ENCODE measurements at places on chromosomes 7 and 10.

DNA sequence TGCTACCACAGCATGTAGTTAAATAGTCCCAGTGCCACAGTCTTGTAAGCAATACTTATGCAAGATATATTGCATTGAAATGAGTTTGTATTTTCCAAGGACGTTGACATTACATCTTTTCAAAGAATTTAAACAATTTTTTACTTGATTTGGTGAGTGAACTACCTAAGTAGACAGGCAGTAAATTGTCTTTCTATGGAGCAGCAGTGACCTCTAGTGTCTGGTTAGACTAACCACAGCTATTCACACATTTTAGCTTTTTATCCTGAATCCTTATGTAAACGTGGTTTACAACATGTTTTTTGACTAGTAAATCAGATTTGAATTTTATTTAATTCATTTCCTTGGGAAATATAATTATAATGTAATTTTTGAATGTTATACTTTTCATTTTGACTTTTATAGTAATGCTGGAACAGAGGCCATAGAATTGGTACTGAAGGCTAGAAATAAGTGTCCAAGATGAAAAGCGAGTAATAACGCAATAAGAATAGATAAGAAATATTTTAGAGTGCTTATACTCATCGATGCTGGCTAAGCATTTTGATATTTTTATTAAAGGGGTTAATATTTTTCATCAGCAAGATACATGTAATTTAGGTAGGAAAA lies 5.6 kb downstream of the LRRTM3 start:
- peak; percentile 48 for DNase-seq

DNA sequence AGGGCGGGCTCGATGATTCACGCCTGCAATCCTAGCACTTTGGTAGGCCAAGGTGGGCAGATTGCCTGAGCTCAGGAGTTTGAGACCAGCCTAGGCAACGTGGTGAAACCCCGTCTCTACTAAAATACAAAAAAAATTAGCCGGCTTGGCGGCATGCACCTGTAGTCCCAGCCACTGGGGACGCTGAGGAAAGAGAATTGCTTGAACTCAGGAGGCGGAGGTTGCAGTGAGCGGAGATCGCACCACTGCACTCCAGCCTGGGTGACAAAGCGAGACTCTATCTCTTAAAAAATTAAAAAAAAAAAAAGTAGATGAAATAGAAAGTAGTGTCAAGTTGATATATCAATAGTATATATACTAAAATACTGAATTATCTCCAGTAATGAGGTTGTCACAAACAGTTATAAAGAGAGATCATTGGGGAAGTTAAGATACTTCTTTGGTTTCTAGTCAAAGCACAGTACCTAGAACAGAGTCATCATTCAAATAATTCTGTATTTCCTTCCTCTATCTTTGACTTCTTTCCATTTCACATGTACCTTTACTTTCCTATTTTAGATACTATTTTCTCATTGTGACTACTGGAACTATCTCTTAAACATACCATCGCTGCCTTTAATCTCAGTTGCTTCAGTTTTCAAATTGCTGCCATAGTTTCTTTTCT lies 491.7 kb downstream of the GRM8 start:
- DNase-seq, result no peak

DNA sequence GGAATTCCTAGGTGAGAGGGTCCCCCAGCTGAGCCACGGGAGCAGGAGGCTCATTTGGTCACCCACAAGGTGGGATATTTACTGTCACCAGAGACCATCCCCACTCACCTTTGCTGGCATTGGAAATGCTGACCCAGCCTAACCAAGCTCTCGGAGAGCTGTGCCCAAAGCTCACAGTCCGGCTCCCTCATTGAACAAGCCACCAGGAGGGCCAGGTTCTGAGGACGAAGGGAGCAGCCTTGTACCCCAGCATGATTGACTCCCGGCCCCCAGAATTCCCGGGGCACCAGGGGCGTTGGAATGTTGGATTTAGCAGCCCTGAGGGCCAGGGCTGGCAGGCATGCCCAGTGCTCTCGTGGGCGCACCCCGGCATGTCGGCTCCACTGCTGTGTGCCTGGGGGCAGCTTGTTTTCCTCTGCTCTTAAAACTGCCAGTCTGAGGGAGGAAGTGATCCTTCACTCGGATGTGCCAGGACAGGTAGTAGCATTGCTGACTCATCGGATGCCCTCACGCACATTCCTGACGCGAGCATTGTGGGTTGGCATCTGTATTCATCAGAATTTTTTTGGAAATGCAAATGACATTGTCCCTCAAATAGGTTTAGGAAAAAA lies 23.3 kb downstream of the CLIP2 start:
- no peak for DNase-seq

GRCh38 chr7:74627661-74628411 lies 29.7 kb upstream of the GTF2I start:
- no peak for DNase-seq

DNA sequence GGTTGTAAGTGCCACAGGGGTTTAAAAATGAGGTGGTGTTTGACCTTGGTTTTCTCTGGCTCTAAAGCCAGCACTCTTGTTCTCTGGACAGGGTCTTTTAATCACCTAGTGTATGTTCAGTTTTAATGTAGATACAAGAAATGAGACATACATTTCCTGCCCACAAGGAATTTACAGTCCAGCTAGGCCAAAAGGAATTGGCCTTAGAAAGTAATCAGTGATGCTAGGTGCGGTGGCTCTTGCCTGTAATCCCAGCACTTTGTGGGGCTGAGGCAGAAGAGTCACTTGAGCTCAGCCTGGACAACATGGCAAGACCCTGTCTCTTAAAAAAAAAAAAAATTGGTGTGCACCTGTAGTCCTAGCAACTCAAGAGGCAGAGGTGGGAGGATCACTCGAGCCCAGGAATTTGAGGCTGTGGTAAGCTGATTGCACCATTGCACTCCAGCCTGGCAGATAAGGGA lies 100.2 kb downstream of the LRMDA start:
- no peak for DNase-seq

- peak; percentile 98 for DNase-seq
Measured at GRCh38 chr10:75210282-75211006, at the start of gene VDAC2. VDAC2 (plus strand) TSS chr10:75210796; CDS start chr10:75211159, 363 bp downstream.

DNA sequence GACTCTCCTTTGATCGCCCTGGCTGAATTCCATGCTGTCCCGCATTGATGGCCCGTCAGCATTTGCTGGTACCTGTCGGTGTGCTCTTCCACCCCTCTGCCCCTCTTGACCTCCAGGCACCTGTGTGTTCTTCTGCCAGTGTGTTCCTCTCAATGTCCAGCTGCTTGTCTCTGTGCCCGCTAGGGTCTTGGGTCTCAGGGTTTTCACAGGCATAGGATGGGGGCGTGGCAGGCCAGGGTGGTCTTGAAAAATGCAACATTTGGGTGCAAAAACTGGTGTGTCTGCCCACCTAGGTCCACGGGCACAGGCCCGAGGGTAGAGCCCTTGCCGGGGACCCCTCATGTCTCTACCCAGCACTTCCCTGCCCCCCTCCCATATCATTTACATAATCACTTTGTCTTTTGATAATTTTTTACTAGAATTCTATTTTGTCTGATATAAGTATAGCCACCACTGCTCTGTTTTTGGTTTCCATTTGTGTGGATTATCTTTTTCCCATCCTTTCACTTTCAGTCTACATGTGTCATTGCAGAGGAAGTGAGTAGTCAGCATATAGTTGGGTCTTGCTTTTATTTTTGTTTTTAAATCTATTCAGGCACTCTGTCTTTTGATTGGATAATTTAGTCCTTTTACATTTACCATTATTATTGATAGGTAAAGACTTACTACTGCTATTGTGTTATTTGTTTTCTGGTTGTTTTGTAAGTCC lies 46.6 kb upstream of the ADRA2A start:
- peak; percentile 8 for DNase-seq

- DNase-seq, result no peak
Measured at GRCh38 chr7:99772565-99772964, 11.4 kb downstream of the CYP3A4 start.

DNA sequence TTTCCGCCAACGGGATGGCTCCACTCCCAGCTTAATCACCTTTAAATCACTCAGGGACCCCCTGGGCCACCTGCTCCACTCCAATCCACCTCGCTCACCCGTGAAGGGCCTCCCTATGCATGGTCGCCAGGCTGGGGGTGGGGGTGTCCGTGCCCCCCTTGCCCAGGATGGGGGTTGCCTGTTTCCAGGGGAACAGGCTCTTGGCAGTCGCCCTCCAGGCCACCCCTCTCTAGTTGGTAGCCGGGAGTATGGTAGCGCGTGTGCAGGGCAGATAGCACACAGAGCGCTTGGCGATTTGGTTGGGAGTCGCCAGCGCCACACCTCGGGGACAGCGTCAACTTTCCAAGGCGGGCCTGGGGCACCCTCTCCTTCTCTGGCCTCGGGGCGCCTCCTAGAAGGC lies 134.9 kb upstream of the ZNF92 start:
- no peak for DNase-seq

- DNase-seq, result peak; percentile 56
Measured at GRCh38 chr10:121709675-121710073, 111.4 kb upstream of the FGFR2 start.

DNA sequence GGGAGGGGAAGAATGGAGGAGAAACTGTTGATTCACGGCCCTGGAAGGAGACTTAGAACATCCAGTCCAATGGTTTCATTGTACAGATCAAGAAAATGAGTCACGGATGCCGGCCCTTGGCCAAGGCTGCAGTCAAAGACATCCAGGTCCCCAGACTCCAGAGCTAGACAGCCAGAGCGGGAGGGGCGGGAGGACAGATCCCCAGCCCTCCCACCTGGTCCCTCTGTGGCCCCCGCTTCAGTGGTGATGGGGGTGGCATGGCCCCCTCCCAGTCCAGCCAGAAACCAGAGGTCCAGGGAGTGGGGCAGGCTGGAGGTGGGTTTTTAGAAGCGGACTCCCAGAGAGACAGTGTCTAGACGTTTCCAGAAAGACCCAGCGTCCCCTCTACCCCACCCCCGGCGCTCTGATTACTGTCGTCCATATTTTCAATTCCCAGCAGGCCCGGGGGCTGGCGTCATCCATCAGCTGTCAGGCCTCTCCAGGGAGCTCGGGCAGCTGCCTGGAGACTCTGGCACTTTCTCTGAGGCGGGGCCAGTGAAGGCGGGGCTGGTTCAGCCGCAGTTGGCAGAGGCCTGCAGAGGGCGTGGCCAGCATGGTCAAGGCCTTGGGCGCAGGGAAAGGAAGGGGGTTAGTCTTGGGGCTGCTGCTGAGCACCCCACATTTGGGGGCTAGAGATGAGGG lies 8.0 kb upstream of the HSPB1 start:
- peak; percentile 89 for DNase-seq

- DNase-seq, result no peak
Measured at GRCh38 chr7:120724448-120724847, 133.5 kb downstream of the TSPAN12 start.

GRCh38 chr10:32169556-32169955 lies 113.3 kb upstream of the KIF5B start:
- DNase-seq, result no peak

- DNase-seq, result no peak
Measured at GRCh38 chr7:39043531-39043930, 65.8 kb downstream of the POU6F2 start.

- DNase-seq, result peak; percentile 81
Measured at GRCh38 chr7:43700059-43700501, 29.2 kb downstream of the COA1 start.

DNA sequence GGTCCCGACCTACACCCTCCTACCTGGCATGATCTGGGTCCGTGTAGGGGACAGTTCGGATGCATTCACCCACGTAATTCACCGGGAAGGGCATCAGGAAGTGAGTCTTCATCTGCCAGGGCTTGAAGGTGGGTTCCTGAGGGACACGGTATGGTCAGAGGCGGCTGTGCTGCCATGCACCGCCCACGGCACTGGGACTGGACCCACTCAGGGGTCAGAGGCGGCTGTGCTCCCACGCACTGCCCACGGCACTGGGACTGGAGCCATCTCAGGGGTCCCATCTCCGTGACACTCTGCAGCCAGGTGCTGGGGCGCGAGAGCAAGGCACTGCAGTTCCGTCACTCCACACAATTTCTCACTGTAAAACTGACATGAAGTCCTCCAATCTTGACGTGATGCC lies 29.2 kb downstream of the PITRM1 start:
- DNase-seq, result no peak

GRCh38 chr10:96511044-96511945 lies 2.4 kb downstream of the TLL2 start:
- DNase-seq, result peak; percentile 31

DNA sequence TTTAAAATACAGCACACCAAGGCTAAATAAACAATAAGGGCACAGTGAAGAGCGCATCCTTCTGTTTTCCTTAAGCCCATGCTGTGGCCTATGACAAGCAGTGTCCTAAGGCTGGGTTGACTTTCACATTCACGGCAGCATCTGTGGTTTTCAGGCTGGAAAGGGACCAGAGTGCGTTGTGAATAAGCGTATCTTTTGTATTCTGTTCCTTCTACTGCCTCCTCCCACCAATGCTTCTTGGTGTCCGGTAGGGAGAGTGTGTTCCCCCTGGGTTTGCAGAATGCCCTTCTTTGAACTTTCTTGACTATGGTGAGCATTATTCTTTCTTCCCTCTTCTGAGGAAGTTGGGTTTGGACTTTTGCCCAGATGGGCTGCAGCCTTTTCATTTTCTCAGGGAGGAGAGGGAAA lies 73.6 kb downstream of the ABCA13 start:
- peak; percentile 58 for DNase-seq

DNA sequence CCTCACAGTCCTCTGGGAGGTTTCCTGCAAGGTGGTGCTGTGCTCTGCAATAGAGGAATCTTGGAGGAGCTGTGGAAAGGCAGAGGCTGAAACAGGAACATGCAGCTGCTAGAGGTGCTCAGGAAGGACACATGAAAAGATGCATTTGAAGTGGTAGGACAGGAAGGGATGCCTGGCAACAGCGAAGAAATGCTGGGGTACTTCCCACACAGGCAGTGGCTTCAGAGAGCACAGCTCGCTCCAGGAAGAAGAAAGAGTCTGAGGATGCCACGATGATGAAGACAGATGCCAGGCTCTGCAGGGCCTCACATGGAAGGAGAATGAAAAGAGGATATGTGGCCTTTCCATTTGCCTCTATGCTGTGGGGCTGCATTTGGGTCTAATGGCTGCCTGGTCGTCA lies 77.0 kb upstream of the TMEM72 start:
- no peak for DNase-seq

DNA sequence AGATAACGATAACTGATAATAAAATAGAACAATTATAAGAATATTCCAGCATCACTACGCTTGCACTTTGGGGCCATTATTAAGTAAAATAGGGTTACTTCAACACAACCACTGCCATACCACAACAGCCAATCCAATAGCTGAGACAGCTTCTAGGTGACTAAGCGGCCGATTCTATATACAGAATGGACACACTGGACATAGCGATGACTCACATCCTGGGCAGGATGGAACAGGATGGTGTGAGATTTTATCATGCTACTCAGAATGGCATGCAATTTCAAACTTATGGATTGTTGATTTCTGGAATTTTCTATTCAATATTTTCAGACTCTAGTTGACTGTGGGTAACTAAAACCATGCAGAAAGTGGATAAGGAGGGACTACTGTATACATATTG lies 920.9 kb downstream of the LRMDA start:
- peak; percentile 76 for DNase-seq

- no peak for DNase-seq
Measured at GRCh38 chr10:113610631-113611601, 52.9 kb downstream of the NRAP start.
